NAMALWA (cell line): ENCODE measurements at places on chromosomes 13 and 19.
A peak's percentile ranks its signal among the peaks of the same experiment; 100 is the strongest.

DNA sequence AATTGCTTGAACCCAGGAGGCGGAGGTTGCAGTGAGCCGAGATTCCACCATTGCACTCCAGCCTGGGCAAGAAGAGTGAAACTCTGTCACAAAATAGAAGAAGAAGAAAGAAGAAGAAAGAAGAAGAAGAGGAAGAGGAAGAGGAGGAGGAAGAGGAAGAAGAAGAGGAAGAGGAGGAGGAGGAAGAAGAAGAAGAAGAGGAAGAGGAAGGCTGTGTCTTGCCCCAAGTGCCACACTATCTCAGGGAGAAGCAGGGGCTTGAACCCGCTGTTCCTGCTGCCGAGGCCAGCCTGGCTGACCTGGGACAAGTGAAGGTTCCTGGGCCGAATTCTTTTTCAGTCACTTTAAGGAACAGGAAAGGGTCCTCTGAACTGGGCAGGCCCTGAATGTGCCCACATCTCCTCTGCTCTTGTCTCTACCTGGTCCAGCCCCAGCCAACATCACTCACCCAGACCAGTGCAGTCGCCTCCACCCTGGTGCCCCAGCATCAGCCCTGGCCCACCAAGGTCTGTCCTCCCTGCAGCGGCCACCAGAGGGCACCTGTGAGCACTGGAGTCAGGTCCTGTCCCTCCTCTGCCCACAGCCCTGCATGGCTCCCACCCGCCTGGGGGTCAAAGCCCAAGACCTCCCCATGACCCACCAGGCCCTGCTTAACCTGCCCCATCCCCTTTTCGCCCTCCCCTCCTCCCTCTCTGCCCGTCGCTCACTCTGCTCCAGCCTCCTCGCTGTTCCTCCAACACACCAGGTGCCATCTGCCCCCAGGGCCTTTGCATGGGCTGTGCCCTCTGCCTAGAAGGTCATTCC lies 20.0 kb downstream of the TICAM1 start:
- peak; percentile 87 for DNase-seq

DNA sequence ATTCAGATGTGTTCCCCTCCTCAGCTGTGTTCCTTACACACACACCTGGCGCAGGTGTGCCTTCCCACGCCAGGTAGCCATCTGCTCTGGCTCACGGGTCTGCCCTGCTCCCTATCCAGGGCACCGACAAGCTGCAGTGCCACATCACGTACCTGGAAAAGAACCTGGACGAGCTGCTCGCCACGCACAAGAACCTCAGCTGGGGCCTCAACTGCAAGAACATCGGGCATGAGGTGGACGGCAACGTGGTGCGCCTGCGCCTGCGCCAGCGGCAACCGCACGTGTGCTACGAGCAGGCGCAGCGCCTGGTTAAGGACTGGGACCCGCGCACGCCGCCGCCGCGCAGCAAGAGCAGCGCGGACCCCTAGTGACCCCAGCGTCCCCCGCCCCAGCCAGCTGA lies 26.5 kb upstream of the CASP14 start:
- DNase-seq: no peak

DNA sequence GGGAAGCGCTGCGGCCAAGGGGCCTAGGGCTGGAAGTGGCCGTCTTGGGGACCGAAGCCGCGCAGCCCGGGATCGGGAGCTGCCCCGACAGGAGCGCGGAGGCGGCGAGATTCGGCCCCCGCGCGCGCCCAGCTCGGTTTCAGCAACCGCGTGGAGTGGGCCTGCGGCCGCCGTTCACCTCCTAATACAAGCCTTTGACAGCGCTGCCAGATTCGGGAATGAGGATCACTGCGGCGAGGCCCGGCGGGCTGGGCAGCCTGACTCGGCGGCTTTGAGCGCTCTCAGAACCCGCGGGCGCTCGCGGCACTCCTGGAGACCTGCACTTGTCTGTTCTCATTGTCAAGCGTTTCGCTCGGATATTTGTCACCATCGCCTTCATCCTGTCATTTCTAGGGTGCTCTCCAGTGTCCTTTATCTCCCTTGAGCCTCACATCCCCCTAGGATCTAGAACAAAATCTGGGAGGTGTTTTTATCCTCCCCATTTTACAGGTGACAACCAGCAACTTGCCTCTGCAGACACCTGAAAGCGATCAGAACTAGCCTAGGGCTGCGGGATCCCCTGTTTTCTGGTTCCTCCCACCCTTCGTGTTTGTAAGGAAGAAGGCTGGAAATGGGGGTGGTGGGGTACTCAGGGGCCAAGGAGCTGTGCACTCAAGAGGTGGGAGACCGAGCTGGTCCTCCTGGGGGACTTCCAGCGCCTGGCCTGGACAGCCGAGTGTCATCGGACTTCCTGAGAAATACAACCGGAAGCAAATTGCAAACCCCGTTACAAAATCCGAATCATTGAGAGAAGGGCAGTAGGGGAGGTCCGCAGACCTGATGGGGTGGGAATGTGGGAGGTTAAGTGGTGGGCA lies 1.5 kb upstream of the CDX2 start:
- no peak for DNase-seq

DNA sequence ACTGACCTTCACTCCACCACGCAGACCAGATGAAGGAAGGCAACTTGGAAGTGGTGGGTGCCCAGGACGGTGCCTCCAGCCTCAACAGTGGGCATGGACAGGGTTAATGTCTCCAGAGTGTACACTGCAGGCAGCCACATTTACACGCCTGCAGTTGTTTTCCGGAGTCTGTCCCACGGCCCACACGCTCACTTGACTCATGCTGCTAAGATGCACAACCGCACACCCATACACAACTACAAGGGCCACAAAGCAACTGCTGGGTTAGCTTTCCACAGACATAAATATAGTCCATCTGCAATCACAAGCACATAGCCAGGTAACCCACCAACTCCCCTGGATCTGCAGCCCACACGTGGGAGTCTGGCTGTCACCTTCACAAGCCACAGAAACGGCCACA lies 12.6 kb upstream of the AXL start:
- no peak for DNase-seq

- DNase-seq: peak; percentile 78
Measured at GRCh38 chr19:2270423-2271233, 11.3 kb downstream of the PEAK3 start.

GRCh38 chr13:68588623-68589022 lies 1358.5 kb upstream of the PCDH9 start:
- DNase-seq: peak; percentile 92

GRCh38 chr13:43285933-43286597 lies 262.7 kb downstream of the DNAJC15 start:
- no peak for DNase-seq
